ENCODE measurements at places on chromosomes 1 and 21. TPM values are rescaled to one million over a fixed set of nuclear protein-coding genes. Genes with fewer than 3 reads are reported as not detected.

The AGO3 gene
- total RNA-seq: 28.2 TPM

The TMEM167B gene
- 32.4 TPM for total RNA-seq

The ERICH3 gene
- total RNA-seq: 2.0 TPM

The PRAMEF18 gene
- not detected for total RNA-seq

The ESRRG gene
- 9.1 TPM for total RNA-seq

The AMY1C gene
- not detected for total RNA-seq

DNA sequence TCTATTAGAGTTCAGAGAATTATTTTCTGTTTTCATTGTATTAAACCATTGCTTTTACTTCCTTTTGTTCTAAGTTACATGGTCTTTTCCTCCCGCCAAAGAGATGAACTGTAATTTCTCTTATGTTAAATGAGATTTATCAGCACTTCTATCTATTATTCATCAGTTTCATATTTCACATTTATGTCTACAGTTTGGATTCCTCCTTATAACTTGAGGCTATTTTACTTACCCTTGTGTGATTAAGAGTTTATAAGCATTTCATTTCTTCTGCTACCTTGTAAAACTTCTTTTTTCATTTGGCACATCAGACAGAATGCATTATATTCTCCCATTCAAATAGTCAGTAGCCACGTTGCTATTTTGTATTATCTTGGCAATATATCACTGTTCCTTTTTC, 248.2 kb downstream of the PLA2G4A start:
- H3K4me1 ChIP-seq: no peaks in the 10 kb centered on the region
- no peaks in the 10 kb centered on the region for H3K36me3 ChIP-seq
- no peaks in the 10 kb centered on the region for H3K27me3 ChIP-seq
- H3K4me3 ChIP-seq: no peak overlapping the region

DNA sequence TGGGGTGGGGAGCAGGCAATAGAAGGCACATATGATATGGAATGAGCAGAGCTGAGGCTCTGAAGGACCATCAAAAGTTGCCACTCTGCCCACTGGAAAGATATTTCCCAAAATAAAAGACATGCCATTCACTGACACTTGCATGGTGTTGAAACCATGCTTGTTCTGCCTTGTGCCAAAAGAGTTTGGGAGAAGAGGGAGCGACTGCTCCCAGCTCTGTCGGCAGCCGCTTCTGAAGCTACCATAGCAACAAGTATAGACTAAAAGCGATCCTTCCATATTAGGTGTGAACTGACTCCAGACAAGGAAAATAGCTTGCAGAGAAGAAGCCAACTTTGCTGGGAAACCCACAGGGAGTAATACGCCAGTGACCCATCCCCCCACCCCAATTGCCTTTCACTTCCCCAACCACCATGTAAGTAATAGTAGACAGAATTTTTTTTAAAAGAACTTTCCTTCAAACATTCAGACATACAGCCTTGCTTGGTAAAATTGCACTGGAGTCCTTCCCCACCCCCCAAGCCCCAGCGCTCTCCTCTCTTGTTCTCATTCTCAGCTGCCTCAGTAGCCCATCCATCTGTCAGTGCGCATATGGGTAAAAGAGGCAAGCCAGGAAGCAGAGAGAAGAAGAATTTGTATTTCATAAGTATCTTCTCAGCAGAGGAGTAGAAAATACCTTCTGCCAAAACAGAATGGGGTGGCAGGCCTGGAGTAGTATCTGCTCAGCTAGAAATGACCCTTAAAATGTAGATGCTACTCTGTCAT, 263.7 kb downstream of the OMA1 start:
- H3K4me1 ChIP-seq: no peaks in the 10 kb centered on the region
- DNase-seq: no peak
- H3K4me3 ChIP-seq: no peak overlapping the region
- H3K36me3 ChIP-seq: no peaks in the 10 kb centered on the region

DNA sequence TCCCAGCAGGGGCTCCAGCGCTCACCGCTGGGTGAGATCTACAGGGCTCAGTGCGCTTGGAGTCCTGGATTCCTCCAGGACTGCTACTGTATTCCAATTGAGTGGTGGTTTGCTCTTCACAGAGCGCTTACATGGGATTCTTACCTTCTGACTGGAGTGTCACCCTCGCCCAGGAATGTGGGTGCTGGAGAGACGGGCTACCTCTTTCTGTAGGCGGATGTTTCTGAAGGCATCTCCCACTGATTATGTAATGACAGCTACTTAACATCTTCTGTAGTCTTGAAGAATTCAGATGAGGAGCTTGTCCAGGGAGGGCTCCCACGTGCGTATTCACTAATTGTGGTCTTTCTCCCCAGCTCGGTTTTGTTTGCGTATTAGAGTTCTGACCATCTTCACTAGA, 154.2 kb downstream of the DYRK1A start:
- no peaks in the 10 kb centered on the region for H3K4me1 ChIP-seq
- DNase-seq: no peak
- H3K27me3 ChIP-seq: no peaks in the 10 kb centered on the region
- no peak overlapping the region for H3K27ac ChIP-seq
- no peaks in the 10 kb centered on the region for H3K36me3 ChIP-seq
- no peak overlapping the region for H3K4me3 ChIP-seq

GRCh38 chr1:31871703-31872102, 55.9 kb upstream of the SPOCD1 start:
- no peak overlapping the region for H3K27ac ChIP-seq
- no peak overlapping the region for H3K4me3 ChIP-seq
- no peaks in the 10 kb centered on the region for H3K27me3 ChIP-seq
- H3K4me1 ChIP-seq: no peaks in the 10 kb centered on the region
- no peaks in the 10 kb centered on the region for H3K36me3 ChIP-seq
- no peak for DNase-seq

DNA sequence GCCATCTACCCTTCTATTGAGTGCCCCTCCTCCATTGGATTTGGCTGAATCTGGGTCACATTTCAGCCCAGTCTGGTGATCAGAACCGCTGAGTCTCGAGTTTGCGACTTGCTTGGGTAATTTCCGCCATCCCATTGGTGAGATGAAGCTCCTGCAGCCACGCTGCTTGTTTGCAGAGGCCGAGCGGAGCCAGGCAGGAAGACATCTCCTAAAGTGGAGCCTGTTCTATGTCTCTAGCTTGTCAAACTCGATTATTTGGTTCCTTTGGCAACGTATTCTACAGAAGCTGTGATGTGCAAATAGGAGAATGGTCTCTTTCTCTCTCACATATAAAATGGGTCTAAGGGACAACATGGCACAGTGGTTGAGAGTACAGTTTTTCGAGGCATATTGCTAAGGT, 206.8 kb upstream of the PLXNA2 start:
- no peak for DNase-seq
- no peaks in the 10 kb centered on the region for H3K27me3 ChIP-seq
- no peaks in the 10 kb centered on the region for H3K36me3 ChIP-seq
- no peak overlapping the region for H3K4me3 ChIP-seq

- H3K36me3 ChIP-seq: no peaks in the 10 kb centered on the region
- no peak overlapping the region for H3K4me3 ChIP-seq
- peaks cover 5% of the 10 kb centered on the region for H3K4me1 ChIP-seq
- H3K27me3 ChIP-seq: no peaks in the 10 kb centered on the region
- no peak for DNase-seq
- no peak overlapping the region for H3K27ac ChIP-seq
Observed at GRCh38 chr1:151537112-151537511, 3.0 kb upstream of the TUFT1 start.

- no peaks in the 10 kb centered on the region for H3K4me1 ChIP-seq
- H3K4me3 ChIP-seq: no peak overlapping the region
Observed at GRCh38 chr1:96990136-96990535, 268.6 kb downstream of the PTBP2 start.

GRCh38 chr21:31594726-31595125, 64.8 kb upstream of the SOD1 start:
- H3K36me3 ChIP-seq: no peaks in the 10 kb centered on the region
- H3K27ac ChIP-seq: no peak overlapping the region
- DNase-seq: no peak
- H3K4me3 ChIP-seq: no peak overlapping the region
- H3K4me1 ChIP-seq: no peaks in the 10 kb centered on the region

DNA sequence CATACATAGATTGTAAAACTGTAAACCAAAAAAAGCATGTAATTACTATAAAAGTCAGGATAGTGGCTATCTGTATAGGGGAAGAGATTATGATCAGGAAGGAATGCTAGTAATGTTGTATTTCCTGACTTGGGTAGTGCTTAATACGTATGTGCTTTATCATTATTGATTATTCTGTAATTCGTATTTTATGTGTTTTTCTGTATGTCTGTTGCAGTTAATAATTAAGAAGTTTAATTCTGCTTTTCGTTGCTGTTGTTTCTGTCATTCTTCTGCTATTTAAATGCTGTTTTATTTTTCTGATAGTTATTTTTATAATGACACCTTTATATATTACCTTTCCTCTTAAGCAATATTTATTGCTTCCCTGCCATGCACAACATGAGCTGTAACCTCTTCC, 29.3 kb upstream of the TRIM33 start:
- no peak for DNase-seq
- no peaks in the 10 kb centered on the region for H3K27me3 ChIP-seq
- H3K36me3 ChIP-seq: no peaks in the 10 kb centered on the region
- H3K4me3 ChIP-seq: no peak overlapping the region

- no peak overlapping the region for H3K27ac ChIP-seq
- H3K4me3 ChIP-seq: no peak overlapping the region
- H3K27me3 ChIP-seq: no peaks in the 10 kb centered on the region
- DNase-seq: no peak
Observed at GRCh38 chr1:30359539-30360220, 363.7 kb downstream of the MATN1 start.

DNA sequence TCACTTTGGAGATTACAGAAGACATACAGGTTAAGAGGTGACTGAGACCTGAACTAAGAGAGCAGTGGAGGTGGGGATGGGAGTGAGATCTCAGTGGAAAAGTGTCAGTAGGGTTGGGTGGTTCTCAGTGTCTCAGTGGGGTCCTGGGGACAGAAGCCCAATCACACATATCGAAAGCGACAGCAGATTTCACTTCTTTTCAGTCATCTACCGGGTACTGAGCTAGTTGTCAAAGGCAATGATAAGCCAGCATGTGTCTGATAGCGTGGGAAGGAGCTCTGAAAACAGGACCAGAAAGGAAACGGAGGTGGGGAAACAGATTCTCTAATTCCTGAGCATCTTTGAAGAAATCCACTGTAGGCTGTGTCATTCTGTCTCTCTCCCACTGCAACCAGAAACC, 59.5 kb downstream of the RHOU start:
- no peaks in the 10 kb centered on the region for H3K27me3 ChIP-seq
- H3K4me3 ChIP-seq: no peak overlapping the region
- H3K27ac ChIP-seq: no peak overlapping the region
- H3K36me3 ChIP-seq: no peaks in the 10 kb centered on the region

GRCh38 chr1:116231752-116232151, 120.6 kb downstream of the MAB21L3 start:
- no peaks in the 10 kb centered on the region for H3K36me3 ChIP-seq
- no peaks in the 10 kb centered on the region for H3K4me1 ChIP-seq
- no peaks in the 10 kb centered on the region for H3K27me3 ChIP-seq
- no peak overlapping the region for H3K4me3 ChIP-seq
- DNase-seq: no peak
- H3K27ac ChIP-seq: no peak overlapping the region

DNA sequence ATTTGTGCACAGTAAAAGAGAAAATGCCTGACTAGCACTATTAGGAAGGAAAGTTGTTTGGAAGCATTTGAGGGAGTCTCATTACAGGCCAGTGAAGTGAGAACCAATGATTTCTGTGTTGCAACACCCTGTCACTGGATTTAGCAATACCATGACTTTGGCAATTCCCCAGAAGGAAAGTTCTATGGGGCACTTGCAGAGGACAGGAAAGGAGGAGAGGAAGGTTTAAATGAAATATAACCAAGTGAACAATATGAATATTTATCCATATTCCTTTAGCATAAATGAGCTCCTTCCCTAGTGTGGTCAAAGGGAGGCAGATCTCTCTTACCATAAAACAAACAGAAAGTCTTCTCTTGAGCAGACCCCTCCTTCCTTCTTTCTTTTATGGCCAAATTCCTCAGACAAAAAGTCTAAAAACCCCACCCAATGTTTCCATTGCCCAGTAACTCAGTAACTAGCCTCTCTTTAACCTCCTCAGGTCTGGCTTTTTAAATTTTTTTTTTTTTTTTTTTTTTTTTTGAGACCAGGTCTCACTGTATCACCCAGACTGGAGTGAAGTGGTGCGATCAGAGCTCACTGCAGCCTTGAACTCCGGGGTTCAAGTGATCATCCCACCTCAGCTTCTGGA, 5.5 kb downstream of the TLR5 start:
- no peaks in the 10 kb centered on the region for H3K36me3 ChIP-seq
- no peak overlapping the region for H3K4me3 ChIP-seq
- H3K27ac ChIP-seq: peak overlapping the region; percentile 78
- DNase-seq: no peak
- peaks cover 10% of the 10 kb centered on the region for H3K4me1 ChIP-seq

- no peak overlapping the region for H3K4me3 ChIP-seq
- H3K27me3 ChIP-seq: no peaks in the 10 kb centered on the region
- no peaks in the 10 kb centered on the region for H3K36me3 ChIP-seq
- no peak for DNase-seq
Observed at GRCh38 chr1:39196244-39197215, 8.0 kb upstream of the MACF1 start.

- DNase-seq: no peak
- no peak overlapping the region for H3K4me3 ChIP-seq
- peaks cover 5% of the 10 kb centered on the region for H3K27me3 ChIP-seq
- no peaks in the 10 kb centered on the region for H3K36me3 ChIP-seq
- H3K4me1 ChIP-seq: no peaks in the 10 kb centered on the region
- H3K27ac ChIP-seq: no peak overlapping the region
Observed at GRCh38 chr1:30023339-30024022, 699.9 kb downstream of the MATN1 start.

- H3K4me3 ChIP-seq: no peak overlapping the region
- no peaks in the 10 kb centered on the region for H3K4me1 ChIP-seq
Observed at GRCh38 chr1:172002725-172003345, 161.5 kb downstream of the DNM3 start.

DNA sequence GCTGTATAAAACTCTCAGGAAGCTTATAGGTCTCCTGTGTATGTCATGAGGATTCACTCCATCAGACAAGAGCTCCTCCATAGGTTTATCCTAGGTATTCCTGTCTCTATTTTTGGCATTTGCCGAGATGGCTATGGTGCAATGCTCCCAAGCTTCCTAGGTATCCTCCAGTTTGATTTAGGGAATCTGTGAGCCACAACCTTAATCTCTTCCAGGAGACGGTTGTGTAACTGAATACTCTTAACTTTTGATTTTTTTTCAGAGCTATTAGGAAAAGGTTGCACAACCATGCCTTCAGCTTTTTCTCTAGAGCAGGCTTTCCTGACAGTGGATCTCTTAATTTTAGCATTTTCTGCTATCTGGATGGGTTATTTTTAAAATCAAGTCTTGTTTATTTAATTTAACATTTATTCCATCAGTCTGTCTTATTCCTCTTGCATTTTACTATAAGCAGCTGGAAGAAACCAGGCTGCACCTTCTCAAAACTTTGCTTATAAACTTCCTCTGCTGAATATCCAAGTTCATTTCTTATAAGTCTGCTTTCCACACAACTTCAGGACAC, 69.4 kb upstream of the BACE2 start:
- no peaks in the 10 kb centered on the region for H3K27me3 ChIP-seq
- no peaks in the 10 kb centered on the region for H3K36me3 ChIP-seq
- H3K4me1 ChIP-seq: no peaks in the 10 kb centered on the region
- no peak overlapping the region for H3K27ac ChIP-seq
